ENCODE measurements at places on chromosomes 7 and 10.

GRCh38 chr7:85426487-85426960 is 239.7 kb upstream of the SEMA3D start:
- no peak for DNase-seq

- DNase-seq: peak; percentile 71
These were observed at the start of gene NKX2-3 for GRCh38 chr10:99532687-99533495. TSS of gene NKX2-3 (plus strand) at chr10:99532942. CDS start at chr10:99533132, 190 bp downstream.

DNA sequence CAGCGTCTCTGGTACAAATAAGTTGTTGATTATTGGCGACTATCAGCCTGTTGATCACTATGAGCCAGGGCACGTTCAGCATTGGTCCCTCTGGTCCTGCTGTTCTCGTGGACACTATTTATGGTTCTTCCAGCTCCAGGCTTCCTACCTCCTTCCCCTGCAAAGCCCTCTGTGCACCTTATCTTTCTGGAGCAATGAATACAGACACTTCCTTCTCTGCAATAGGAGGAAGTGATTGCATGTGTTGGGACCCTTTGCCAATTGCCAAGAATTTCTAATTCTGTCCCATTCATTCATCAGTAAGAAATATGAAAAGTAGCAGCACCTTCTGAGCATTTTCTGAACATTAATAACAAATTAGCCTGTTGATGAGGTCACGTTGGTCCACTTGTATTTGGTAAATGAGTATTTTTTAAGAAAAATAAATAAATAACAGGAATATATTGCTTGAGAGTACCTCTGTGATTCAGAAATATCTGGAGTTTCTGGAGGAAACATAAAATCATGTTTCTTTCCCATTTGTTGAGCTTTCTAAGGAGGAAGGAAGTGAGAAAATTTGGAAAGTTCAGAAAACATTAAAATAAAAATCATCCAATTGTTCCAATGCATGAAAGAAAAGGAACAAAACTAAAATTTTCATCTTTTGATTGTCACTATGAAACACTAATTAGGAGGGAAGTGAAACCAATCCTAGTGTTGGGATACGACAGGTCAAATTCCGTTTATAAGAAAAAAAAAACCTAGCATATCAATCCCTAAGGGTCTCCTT is 259.1 kb upstream of the KLF6 start:
- DNase-seq: no peak

GRCh38 chr7:25669961-25670841 is 441.9 kb upstream of the NPVF start:
- DNase-seq: no peak

- DNase-seq: no peak
These were observed 31.9 kb downstream of the MICU1 start for GRCh38 chr10:72593963-72594362.

DNA sequence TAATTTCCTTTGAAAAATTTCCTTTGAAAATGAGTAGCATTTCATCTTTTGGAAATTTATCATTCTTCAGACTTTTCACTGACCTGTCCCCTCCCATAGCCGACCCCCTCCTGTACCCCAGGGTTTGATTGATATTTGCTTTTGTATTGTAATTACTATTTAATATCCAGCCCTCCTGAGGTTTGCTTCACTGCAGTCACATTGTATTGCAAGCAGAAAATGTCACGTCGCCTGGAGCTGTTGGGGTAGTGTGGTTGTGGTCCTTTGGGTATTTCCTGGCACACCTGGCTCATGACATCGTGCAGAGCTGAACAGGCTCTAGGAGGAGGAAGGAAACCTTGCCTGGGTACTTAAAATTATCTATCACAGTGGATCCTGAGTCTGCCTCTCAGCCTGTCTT is 116.1 kb downstream of the INSYN2A start:
- DNase-seq: no peak

DNA sequence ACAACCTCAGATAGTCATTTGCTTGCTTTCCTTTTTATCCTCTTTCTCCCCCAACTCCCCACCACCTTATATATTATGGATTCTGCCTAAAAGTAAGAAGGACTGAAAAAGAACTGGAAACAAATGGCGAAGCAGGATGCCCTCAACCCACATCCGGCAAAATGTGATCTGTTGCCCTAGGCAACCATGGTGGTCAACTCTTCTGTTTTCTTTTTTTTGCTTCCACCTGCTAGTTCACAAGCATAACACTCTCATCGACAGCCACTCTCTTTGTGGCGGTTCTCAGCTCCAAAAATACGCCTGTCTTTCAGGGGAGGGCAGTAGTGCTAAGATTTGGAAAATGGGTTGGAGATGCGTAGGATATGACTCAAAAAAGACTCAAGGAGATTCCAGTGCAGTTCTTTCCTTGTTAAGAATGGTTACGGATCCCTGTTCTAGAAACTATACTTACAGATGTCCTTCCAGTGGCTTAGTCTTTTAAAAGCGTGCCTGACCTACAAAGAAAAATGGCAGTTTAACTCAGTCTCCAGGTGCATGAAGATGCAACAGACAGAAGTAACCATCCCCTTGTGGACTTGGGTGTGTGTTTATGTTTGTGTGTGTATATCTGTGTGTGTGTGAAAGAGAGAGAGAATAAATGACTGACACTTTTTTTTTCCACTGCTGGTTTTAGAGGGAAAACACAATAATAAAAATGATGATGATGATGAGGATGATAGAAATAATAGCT is 10.7 kb downstream of the APBB1IP start:
- no peak for DNase-seq

GRCh38 chr7:105279688-105280007 is 109.1 kb downstream of the SRPK2 start:
- no peak for DNase-seq

- peak; percentile 90 for DNase-seq
These were observed 30.4 kb downstream of the DDC start for GRCh38 chr7:50534690-50535290.

GRCh38 chr10:1003884-1004670 is 15.8 kb downstream of the GTPBP4 start:
- no peak for DNase-seq

Measured in RWPE1 (cell line).